ENCODE measurements at places on chromosomes 11 and 22.

DNA sequence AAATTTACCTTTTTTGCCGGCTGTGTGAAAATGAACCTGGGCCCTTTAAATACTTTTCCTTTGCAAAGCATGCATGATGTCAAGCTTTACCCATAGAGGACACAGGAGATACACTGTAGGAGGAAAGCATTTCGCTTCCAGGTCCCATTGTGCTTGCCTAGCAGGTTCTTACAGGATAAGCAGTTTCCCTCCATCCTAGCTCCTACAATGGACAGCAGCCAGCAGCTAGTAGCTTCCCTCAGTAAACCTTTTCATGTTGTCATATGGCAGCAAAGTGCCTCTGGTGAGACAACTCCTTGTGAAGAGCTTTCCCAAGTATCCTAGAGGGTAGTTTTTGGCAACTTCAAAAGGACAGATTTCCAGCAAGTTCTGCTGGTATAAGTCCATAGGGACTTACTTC, 78.4 kb downstream of the RBFOX2 start:
- no peak for DNase-seq

DNA sequence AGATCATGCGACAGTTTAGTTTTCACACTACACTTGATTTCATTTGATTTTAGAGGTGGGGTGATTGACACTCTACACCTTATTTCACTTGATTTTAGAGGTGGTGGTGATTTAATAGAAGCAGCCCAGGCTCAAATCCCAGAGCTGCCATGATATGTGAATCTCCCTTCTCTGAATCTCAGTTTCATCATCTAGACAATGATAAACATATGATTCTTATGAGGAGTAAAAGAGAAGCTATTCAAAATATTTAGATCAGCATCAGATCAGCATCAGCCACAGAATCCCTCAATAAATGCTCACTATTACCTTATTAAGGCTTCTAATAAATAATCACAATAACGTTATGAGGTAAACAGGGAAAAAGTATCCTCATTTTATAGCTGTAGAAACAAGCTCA, 98.8 kb downstream of the MSANTD4 start:
- DNase-seq = no peak

- DNase-seq = no peak
Observed at GRCh38 chr11:62217191-62217748, 8.8 kb downstream of the SCGB2A1 start.

DNA sequence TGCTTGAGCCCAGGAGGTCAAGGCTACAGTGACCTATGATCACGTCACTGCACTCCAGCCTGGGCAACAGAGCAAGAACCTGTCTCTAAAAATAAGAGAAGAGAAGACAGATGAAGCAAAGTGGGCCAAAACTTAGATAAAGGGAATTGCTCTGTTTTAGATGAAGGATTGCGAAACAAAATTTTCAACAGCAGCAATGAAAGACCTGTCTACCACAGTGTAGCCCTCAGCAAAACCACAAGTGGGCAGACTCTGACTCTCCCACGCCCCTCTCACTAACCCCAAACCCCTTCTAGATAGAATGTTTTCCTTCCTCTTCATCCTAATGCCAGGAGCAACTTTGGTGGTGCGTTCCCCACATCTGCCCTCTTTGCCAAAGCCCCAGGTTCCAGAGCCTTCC, 105.6 kb upstream of the ALDH3B2 start:
- no peak for DNase-seq

- no peak for DNase-seq
Observed at GRCh38 chr11:85663080-85663752, 1.7 kb downstream of the CREBZF start.
